CD4-positive, alpha-beta T cell treated with Interleukin-1 beta for 1 hour (primary cell): ENCODE measurements at places on chromosomes 5 and 9.

- no peak for DNase-seq
These were observed 1.1 kb downstream of the SPATA31D1 start for GRCh38 chr9:81989700-81990099.

GRCh38 chr9:36576866-36577265 lies 4.2 kb downstream of the MELK start:
- no peak for DNase-seq

DNA sequence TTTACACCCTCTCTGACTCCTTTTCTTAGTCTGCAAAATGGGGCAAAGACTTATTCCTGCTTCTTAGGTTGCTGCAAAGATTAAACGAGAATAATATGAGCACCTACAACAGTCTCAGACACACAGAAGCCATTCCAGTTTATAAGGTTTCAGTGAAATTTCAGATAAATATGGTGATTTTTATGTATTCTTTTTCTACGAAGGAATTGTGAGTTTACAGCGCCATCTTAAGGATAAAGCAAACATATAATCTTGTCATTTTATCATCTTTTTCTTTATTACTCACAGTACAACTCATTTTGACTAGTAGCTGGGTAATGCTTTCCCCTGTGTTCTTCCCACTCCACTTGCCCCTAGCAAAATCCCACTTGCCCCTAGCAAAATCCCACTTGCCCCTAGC lies 29.2 kb upstream of the SMC5 start:
- DNase-seq = no peak

- peak; percentile 72 for DNase-seq
These were observed 19.6 kb downstream of the QSOX2 start for GRCh38 chr9:136225748-136226679.

GRCh38 chr5:14655146-14655741 lies 9.3 kb upstream of the OTULIN start:
- DNase-seq = no peak

DNA sequence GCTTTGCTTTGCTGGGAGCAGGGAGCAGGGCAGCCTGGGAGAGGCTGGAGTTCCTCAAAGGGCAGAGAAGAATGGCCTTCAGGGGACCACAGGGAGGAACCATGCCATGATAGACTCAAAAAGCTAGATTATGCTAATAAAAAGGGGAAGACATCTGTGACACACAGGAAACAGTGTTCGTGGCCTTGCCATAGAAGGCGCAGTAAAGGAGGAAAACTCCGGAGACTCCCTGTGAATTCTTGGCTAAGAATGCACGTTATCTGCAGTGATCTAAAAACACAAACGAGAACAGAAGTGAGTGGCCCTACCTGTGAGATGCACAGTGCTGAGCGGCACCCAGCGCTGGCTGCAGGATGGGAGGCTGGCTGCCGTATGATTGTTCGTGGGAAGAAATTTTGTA lies 15.9 kb upstream of the LTC4S start:
- DNase-seq = no peak

DNA sequence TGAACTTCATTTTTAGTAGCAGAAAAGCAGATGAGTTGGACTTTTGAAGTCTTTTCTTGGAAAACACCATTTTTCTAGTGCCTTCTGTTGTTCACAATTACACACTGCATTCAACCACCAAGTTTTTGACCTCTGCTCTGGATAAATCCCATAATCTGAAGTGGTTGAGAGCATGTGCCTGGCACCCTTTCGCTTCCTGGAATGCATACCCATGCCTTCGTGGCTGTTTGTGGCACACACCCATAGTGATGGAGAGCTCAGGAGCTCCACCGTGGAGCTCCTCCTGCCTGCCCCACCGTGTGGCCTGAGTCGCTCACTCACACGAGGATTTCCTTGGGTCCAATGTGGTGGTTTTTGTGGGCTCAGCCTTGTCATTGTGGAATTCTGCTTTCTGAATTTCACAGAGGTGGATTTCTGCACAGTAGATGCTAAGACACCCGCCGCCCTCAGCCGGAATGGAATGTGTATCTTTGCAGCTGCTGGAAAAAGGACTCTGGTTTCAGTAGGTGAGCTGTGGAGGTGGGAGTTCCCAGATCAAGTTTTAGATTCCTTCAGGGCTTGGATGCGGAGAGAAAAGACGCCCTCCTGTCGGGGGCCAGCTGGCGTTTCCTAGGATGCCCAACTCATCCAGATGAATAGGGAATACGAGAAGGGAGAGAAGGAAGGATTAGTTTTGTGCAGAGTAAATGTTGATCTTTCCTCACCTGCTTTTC lies 500.4 kb downstream of the IRX1 start:
- DNase-seq = no peak

GRCh38 chr5:134174841-134175839 lies 1.6 kb downstream of the SKP1 start:
- DNase-seq = no peak

- DNase-seq = peak; percentile 36
These were observed 75.5 kb downstream of the MAPKAP1 start for GRCh38 chr9:125631391-125632085.

GRCh38 chr9:135217836-135218235 lies 130.4 kb downstream of the OLFM1 start:
- no peak for DNase-seq

DNA sequence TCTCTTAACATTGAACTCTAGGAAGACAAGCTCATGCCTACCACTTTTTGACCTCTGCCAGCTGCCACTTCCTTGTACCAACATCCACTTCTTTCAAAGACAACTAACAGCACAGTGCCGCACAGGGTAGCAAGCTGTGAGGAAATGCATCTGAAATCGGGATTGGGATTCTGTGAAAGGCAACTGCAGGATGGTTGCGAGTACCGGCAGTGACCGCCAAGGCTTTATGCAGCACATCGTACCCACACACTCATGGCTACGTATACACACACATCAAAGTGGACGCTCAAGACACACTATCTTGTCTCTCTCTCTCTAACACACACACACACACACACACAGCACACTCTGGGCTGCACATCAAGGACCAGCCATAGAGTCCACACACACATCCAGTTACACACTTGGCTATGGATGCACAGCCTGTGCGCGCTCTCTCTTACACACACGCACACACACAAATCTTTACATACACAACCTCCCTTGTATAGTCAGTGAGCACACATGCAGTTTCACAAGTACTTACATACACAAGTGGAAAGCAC lies 964 bp downstream of the HTR4 start:
- no peak for DNase-seq

DNA sequence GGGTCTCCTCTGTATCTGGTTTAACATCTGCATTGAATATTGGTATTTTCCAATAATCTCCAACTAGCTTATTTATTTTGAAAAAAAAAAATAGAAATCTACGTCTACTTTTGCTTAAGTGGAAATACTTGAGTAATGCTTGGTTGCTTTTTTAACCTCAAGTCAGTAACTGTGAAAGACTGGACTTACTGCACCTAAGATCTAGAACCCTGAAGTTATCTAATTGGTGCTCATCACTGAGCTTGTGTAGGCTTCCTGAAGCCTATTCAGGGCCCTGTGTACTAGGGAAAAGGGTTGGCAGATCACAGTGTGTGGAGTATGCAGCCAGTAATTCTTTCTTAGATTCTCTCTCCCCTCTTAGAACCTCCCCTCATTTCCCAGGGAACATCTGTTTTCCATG lies 16.2 kb downstream of the SLC1A1 start:
- DNase-seq = no peak

DNA sequence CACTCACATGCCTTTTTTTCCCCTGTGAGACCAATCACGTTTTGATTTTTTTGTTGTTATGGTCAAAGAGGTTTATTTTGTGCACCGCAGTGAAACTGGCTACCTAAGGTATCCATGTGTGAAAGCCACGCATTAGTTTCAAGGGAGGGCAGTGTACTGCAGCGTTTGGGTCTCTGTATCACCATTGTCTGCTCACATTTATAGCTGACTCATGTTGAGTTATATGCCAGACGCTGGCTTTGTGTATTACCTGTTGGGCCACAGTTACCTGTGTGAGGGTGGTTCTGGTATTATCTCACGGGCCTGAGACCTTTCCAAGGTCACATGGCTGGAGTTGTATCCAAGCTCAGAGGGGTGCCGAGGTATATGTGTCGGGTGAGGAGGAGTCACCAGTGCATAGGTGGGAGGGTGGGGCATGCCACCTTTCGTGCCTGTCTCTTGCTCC lies 75.8 kb downstream of the ARHGAP26 start:
- no peak for DNase-seq

GRCh38 chr5:89457411-89458331 lies 574.7 kb upstream of the MEF2C start:
- DNase-seq = no peak

- no peak for DNase-seq
These were observed 25.6 kb downstream of the MELK start for GRCh38 chr9:36598273-36598672.

- DNase-seq = no peak
These were observed 51.2 kb downstream of the SGCD start for GRCh38 chr5:156378159-156378558.

DNA sequence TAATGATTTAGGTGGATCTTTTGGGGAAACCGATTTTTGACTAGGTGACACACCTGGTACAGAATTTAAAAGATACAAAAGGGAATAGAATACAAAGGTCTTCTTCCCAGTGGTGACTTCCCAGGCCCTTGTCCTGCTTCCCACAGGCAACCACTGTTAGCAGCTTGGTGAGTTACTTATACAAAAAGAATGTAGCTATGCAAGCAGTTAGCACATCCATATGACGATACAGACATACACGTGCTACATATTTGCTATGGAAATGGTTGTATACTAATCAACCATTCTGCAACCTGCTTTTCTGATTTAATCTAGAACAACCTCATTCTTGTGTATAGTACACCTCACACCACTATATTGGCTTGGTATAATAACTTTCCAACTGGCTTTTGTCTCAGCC lies 51.0 kb downstream of the OTULIN start:
- DNase-seq = no peak

DNA sequence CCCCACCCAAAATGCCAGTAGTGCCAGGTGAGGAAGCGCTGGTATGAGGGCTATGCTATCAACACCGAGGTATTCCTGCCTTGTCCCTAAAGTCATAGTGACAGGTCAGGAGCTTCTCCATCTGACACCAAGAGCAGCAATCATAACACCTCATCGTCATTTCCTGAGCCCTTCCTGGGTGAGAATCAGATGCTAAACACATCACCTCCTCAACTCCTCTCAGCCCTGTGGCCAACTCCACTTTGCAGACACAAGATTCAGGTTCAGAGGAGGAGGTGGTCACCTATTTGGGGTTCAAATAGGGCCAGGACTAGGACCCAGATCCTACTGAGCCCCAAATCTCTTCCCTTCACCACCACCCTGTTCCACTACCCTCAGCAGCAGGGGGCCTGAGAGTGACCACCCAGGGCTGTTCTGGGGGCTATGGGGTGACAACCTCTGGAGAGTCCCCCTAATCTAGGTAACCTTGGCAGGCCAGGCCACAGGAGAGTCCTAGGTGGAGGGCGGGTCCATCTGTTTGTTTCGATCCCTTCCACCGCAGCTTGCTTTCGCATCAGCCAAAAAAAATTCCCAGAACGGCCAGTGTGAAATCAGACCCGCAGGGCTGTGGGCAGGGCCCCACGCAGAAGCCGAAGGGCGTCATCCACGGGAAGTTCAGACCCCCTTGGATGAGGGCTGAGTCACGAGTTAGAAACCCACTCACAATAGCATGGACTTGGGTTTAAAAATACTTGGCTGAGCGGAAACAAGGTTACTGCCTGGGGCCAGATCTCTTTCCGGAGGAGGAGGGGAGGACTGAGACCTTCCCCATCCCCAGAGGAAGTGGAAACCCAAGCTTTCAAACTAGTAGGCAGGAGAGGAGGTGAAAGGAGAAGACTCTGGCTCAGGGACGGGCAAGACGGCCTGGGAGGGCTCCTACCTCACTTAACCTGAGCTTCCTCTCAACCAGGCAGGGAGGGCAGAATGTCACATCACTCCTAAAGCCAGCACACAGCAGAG lies 8.7 kb downstream of the STK10 start:
- peak; percentile 67 for DNase-seq

DNA sequence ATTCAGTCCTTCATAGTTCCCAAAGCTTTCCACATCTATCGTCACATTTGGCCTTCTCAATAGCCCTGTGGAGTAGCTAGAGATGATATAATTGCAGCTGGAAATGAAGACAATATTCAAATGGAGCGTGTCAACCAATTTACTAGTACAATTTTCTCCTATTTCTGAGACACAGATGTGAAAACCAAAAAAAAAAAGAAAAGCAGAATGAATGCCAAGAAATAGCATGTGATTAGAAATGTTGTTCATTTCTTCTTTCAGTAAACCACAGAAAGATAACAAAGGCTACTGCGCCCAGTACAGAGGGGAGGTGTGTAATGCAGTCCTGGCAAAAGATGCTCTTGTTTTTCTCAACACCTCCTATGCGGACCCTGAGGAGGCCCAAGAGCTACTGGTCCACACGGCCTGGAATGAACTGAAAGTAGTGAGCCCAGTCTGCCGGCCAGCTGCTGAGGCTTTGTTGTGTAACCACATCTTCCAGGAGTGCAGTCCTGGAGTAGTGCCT lies 99.0 kb downstream of the MUSK start:
- DNase-seq = no peak

DNA sequence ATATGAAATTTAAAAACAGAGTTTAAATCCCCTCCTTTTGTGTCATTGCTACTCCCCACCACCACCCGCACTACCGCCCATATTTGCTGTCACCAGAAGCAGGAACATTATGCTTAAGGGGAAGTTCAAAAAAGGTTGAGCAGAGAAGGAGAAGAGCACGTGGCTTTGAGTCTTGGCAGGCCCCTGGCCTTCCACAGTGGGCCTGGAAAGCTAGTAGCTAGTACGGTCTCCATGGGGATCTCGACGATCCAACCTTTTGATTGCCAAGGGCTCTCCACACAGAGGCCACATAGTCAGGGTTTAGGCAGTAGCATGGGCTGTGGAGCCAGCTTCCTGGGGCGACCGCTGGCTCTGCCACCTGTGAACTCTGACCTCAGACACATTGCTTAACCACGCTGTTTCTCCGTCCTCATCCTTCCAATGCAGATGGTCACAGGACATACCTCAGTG lies 90.1 kb downstream of the GOLPH3 start:
- no peak for DNase-seq

GRCh38 chr5:80507663-80508062 lies 19.8 kb downstream of the FAM151B start:
- no peak for DNase-seq
